ENCODE measurements at places on chromosomes 13 and 19.

- peak; percentile 87 for DNase-seq
These were observed at the start of gene ZNF506 for GRCh38 chr19:19821366-19821951. ZNF506 (minus strand) TSS chr19:19821750; CDS start chr19:19821603, 147 bp downstream.

DNA sequence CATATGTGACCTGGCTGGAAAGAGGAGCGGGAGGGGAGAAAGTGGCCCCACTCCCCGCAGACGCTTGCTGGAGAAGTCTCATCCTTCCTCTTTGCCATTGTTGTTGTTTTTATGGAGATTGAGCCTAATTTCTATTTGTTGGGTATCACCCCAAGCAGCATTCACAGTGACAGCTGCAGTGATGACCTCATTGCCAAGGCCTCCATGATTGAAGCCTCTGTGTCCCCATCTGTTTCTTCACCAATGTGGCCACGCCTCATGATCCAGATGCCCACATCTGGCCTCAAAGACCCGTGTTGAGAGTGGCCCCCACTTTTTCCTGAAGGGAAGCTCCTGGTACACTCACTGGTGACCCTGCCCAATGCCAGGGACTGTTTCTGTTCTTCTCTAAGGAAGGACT, 154.2 kb downstream of the SLC7A1 start:
- DNase-seq = no peak

- DNase-seq = no peak
These were observed 33.4 kb downstream of the SPRY2 start for GRCh38 chr13:80307401-80307987.

GRCh38 chr13:85089186-85089585, 710.0 kb downstream of the SLITRK6 start:
- no peak for DNase-seq

GRCh38 chr19:3471954-3472655, 8.2 kb downstream of the SMIM24 start:
- peak; percentile 28 for DNase-seq

- DNase-seq = no peak
These were observed 31.9 kb upstream of the ATP11A start for GRCh38 chr13:112657850-112658445.

- no peak for DNase-seq
These were observed 15.4 kb downstream of the RAB8A start for GRCh38 chr19:16127080-16127479.

GRCh38 chr19:13164343-13165161, 14.3 kb downstream of the IER2 start:
- no peak for DNase-seq

DNA sequence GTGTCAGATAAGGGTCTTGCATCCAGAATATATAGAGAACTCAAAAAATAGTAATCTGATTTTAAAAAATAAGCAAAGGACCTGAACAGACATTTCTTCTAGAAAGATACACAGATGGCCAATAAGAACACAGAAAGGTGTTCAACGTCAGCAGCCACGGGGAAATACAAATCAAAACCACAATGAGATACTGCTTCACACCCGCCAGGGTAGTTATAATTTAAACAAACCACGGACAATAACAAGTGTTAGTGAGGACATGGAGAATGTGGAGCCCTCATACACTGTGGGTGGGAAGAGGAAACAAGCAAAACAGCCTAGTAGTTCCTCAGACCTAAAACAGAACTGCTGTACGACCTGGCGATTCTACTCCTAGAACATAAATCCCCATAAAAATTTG, 26.7 kb upstream of the NAPA start:
- no peak for DNase-seq

- no peak for DNase-seq
These were observed 7.0 kb upstream of the MYH14 start for GRCh38 chr19:50196322-50196932.

- DNase-seq = no peak
These were observed 9.8 kb upstream of the USPL1 start for GRCh38 chr13:30607908-30608307.

GRCh38 chr13:110317496-110318195, 10.6 kb downstream of the COL4A2 start:
- no peak for DNase-seq

GRCh38 chr13:26186995-26187394, 35.1 kb downstream of the RNF6 start:
- DNase-seq = no peak

- no peak for DNase-seq
These were observed 703 bp upstream of the PTH2 start for GRCh38 chr19:49423985-49424303.

- DNase-seq = no peak
These were observed 67.4 kb downstream of the GGACT start for GRCh38 chr13:100520936-100521850.

GRCh38 chr13:25143706-25144105, 28.4 kb downstream of the AMER2 start:
- DNase-seq = no peak

GRCh38 chr19:18523841-18524240, 2.0 kb upstream of the ELL start:
- DNase-seq = no peak

- DNase-seq = no peak
These were observed 11.3 kb upstream of the BTBD2 start for GRCh38 chr19:2026770-2027169.

DNA sequence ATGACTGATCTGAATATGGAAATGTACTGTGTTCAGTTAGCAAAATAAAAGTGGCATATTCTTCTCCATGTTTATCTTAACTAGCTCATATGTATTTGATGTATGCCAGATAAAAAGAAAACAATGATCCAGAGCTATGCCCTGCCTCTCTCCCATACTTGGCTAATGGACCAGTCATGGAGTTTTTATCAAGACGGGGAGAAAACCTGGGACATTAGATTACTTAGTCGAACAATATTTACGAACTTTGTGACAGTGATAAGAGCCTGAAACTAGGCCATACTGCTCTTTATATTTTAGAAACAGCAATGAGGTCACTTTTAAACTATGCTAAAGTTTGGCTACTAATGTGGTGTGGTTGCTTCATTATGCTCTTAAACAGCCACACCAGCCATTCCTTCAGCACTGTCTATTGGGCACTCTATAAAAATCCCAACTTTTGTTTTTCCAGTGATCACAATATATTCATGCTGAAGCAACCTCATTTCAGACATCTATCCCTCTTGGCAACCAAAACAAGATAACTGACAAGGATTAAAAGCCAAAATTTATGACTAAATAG, 265.0 kb downstream of the FGF14 start:
- no peak for DNase-seq

GRCh38 chr13:46654951-46655350, 102.0 kb downstream of the LRCH1 start:
- DNase-seq = no peak

- DNase-seq = no peak
These were observed 14.0 kb upstream of the ZNF347 start for GRCh38 chr19:53172889-53173288.

- no peak for DNase-seq
These were observed 166.9 kb downstream of the SLC7A1 start for GRCh38 chr13:29428310-29429181.

DNA sequence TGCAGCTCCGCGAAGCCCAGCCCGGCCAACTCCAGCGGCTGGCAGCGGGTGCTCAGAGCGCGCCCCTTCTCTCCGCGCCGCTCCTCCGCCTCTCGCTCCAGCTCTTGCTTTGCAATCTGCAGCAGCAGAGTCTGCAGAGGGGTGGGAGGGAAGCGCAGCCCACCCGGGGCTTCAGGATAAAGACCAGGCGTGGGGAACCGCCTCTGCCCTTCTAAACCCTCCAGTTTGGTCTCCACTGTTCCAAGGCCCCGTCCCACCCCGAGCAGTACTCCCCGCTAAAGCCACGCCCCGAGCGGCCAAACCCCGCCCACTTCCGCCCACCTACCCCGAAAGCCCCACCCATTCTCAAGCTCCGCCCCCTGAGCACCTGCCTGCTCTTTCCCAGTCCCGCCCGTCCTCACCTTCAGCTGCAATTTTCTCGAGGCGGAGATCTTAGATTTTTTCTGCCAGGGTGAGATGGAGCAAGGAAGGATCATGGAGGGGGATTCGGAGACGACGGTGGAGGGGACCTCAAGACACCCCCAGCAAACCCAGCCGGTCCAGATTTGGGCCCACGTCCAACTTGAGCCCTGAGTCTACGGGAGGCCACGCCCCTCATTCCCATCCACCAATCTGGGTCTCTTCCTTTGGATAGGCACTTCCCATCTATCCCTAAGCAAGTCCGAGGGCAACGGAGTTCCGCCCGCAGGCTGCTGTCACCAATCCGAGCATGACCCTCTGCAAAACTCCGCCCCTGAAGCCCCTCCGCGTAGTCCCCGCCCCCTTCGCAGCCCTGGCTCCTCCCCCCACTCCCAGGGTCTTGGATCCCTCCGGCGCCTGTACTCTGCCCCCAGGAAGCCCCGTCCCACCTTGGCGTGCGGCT, 1.1 kb downstream of the TNNI3 start:
- DNase-seq = peak; percentile 67

DNA sequence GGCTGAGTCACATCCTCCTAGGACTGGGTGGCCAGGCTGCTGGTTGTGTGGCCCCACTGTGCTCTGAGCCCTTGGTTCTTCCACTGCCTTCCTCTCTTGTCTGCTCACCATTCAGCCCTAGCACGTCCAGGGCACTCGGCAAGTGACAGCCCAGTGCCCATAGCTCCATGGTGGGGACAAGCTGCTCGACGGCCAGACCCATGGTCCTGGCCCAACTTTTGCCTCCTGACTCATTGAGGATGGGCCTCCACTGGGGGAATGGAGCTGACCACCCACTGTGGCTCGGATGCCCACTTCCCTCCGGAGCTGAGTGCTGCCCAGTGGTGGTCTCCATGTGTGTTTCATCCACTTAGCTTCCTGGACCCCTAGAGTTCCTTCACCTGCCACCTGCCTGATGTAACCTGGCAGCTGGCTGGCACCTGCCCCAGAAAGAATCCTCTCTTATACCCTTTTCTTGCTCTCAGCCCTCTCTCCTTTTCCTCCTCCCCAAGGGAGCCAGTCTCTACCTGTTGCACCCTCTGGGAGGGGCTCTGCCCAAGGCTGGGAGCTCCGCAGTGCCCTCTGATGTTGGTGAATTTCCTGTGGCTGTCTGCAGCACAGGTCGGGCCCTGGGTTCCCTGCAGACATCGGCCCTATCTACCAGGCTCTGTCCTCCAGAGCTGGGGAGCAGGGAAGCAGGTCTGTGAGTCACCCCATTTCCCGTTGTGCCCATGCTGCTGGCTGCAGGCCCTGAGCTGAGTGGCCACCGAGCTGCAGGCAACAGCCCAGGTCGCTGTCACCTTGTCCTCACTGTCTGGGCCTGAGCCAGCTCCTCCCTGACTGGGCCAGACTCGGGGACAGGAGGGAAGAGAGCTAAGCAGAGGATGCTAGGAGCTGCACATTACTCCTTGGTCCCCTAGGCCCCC, 7.4 kb downstream of the CHST8 start:
- no peak for DNase-seq

DNA sequence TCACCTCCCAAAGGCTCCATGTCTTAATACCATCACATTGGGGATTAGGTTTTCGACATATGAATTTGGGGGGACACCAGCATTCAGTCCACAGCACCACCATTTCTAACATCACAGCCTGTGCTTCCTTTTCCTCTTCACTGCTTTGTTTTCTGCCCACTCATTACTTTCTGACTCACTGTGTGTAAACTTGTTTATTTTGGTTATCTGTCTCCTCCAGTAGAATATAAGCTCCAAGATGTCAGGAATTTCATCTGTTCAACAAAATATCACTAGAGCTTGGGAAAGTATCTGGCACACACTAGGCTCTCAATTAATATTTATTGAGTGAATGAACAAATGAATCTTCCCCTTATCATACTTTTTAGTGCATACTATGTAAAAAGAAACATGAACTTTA, 152.0 kb downstream of the NUFIP1 start:
- no peak for DNase-seq

GRCh38 chr13:44403461-44404056, 29.9 kb downstream of the SERP2 start:
- DNase-seq = no peak

DNA sequence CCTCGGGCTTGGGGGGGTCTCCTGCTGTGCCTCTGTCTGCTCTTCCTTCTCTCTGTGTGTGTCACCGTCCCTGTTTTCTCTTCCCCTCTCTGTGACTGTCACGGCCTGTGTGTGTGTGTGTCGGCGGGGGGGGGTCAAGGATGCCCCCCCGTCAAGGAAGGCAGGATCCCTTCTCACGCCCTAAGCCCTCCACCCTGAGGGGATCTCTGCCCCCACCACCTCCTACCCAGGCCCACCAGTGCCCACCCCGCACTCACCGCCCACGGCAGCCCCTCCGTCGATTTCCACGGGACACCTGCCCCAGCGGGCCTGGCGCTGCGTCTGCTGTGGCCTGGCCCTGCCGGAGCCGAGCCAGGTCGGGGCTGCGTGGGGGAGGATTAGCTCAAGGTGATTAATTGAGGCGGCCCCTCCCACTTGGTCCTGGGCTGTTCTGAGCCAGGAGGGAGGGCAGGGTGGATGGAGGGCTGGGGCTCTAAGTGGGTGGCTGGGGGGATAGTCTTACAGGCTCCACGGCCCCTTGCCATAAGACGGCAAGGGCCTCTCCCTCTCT, at the start of gene RAX2:
TSS of gene RAX2 (minus strand) at position 323 of the 550 bp plus-strand sequence. CDS start 486 bp downstream, outside the sequence.
- no peak for DNase-seq

GRCh38 chr13:48066310-48066989, 28.5 kb downstream of the MED4 start:
- DNase-seq = no peak

GRCh38 chr19:57559008-57559403, 657 bp downstream of the ZNF550 start:
- no peak for DNase-seq

DNA sequence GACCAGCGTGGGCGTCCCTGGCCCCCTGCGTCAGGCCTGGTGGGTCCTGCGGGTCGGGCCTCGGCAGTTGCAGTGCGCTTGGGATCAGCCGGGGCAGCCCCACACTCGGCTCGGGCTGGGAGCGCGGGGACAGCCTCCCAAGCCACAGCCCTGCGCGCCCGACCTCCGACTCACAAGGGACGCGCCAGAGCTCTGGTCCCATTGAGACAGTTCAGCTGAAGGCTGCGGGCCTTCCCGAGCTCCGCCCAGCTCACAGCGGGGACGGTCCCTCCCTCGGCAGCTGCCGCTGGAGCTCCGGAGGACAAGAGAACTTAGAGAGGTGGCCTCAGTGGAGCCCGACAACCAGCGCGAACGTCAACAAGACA, 45.7 kb upstream of the ZNF730 start:
- DNase-seq = peak; percentile 9

DNA sequence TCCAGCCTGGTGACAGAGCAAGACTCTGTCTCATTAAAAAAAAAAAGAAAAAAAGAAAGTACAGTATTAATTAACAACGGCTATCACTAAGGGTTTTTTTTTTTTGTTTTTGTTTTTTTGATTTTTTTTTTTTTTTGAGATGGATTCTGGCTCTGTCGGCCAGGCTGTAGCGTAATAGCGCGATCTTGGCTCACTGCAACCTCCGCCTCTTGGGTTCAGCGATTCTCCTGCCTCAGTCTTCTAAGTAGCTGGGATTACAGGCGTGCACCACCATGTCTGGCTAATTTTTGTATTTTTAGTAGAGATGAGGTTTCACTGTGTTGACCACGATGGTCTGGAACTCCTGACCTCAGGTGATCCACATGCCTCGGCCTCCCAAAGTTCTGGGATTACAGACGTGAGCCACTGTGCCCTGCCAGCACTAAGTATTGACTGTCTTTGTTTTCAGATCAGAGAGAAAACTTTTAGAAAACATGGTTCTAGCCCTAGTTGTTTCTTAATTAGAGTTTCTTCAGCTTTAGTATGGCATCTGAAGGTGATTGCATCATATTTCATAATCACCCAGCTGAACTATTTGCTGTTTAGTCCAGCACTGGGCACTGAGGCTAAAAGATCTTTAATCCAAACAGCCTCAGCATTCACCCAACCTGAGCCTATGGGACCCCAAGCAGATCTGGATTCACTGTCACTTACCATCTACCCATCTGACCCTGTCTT, 2.7 kb upstream of the GATAD2A start:
- DNase-seq = no peak

GRCh38 chr19:55118401-55118991, 1.1 kb upstream of the PPP1R12C start:
- DNase-seq = peak; percentile 86
